Omental fat pad (tissue), 4 donors: ENCODE measurements at places on chromosomes 5 and 9. TPM values are rescaled to one million over a fixed set of nuclear protein-coding genes. Genes with fewer than 3 reads are reported as not detected.

DNA sequence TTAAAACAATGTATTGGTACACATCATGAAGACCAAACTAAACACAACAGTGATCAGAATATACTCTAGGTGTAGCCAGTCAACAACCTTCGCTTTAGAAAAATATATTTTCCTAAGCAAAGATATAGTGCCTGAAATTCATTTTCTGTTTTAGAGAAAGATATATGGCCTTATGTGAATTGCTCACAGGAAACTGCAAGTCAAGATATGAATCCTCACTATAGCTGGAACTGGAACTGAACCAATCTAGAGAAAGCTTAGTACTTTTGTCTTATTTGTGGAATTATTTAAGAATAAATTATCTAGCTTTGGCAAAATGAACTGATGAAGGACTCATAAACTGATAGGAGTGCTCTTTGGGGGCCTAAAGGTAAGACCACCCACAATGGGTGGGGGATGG is 27.3 kb downstream of the GZMK start:
- DNase-seq, result no peak

DNA sequence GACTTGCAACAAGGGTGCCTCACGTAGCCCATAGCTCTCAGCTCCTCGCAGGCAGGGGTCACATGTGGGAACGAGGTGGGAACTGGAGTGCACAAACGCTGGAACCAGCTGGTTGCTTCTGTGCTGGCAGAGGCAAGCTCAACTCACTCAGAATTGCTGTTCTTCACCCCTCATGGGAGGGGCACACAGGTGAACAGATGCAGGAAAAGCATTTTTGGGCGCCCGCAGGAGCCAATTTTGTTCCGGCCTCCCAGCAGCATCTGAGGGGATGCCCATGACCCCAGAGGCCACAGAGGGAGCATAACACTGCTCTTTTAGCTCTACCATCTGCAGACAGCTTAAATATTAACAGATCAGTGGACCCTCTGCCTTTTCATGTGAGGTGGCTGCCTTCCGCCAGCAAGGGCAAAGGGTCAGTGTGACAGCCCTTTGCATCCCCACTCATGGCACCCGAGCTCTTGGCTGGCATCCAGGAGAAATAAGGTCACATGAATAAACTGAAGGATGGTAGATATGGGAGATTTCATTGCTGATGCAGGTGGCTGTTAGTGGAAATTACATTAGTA is 196.2 kb downstream of the SLCO4C1 start:
- no peak for DNase-seq

- no peak for DNase-seq
Observed at GRCh38 chr5:8949908-8950307, 596.0 kb downstream of the SEMA5A start.

DNA sequence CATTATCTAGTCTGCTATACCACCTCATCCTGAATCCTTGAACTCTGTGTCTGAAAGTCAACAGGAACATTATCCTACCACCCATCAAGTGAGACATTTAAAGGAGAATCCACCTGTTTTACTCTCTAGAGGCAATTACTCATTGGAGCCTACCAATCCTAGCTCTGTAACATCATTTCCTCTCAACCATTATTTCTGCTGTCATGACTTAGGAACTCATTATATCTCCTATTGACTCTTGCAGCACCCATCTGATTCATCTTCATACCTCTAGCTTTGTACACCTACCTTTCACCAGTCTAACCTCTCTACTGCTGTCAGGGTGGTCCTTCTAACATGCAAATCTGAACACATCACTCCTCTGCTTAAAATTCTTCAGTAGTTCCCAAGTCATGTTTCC is 481.5 kb downstream of the NFIB start:
- no peak for DNase-seq

- no peak for DNase-seq
Observed at GRCh38 chr5:67063791-67064190, 132.8 kb downstream of the CD180 start.

DNA sequence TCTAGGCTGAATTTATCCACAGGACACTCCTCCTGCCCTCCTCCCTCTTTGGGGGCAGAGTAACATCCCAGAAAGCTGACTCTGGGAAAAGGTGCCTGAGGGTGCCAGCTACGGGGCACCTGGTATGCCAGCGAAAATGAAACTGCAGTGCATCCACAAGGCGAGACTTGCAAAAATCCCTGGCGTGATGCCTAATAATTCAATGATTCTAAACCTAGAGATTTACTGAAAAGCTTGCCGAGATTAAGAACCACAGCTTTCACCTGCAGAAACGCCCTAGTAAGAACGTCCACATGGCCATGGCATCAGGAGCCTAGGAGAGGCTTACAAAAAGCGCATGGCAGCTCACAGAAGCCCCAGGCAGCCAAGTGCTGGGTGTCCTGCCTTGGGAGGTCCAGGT is 20.9 kb downstream of the CCNJL start:
- no peak for DNase-seq

DNA sequence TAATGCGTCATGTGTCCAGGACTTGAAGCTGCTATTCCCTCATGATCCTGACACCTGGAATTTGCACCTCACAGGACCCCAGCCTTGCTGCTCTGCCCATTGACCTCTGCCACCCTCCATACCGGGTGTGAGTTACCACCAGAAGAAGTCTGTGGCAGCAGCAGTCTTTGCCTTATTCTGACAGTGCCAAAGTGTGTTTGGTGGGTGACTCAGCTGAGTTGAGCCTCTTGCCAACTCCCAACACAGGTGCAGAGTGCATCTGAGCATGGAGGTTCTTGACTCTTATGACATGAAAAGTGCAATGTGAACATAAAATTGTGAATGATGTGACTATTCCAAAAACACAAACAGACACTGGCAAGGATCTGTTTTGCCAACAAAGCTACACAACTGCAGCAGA is 1166.5 kb upstream of the CDH18 start:
- no peak for DNase-seq

DNA sequence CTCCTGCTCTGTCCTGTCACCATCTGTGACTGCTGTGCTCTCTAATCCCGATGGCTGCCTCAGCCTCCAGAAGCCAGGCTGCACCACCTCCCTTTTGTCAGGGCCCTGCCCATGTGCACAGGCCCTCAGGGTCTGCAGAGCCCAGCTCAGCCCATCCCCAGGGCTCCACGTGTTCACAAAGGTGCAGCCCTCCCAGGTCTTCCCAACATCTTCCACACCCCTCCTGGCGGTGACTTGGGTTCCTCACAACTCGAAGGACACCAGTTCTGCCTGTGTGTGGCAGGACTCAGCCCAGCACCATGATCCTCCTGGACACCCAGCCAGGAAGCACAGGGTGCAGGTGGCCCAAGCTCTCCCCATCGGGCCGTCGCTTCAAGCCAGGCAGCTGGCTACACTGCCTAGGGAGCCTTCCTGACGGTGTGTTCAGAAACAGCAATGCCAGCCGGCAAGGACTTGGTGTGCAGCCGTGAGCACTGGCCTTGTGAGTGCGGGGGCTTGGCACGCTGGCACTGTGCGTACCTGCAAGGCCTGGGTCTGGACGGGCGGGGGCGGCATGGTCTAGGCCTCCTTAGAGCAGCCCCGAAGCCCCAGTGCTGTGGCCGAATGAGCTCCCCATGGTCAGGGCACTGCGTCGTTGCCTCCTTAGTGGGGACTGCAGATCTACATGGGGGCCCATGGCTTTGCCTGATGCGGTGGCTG is 96.1 kb downstream of the MRPL36 start:
- DNase-seq, result no peak

GRCh38 chr5:154967421-154968024 is 26.6 kb downstream of the MRPL22 start:
- no peak for DNase-seq

- DNase-seq, result no peak
Observed at GRCh38 chr9:79883073-79883645, 311.4 kb downstream of the TLE4 start.

DNA sequence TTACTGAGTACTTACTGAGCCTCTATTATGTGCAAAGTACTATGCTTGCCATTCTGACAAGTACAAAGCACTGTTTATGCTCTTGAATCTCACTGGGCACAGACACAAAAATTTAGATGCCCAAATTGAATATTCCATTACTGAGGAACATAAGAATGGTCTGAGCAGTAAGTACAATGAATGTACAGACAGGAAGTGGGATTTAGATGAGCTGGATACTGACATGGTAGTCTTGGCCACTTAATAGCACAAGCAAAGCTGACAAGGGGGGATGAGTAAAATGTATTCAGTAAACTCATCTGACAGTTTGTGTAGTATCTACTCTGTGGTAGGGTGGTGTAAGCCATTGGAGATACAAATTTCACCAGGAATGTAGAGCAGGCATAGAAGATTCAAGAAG is 132.4 kb downstream of the EFNA5 start:
- DNase-seq, result no peak

DNA sequence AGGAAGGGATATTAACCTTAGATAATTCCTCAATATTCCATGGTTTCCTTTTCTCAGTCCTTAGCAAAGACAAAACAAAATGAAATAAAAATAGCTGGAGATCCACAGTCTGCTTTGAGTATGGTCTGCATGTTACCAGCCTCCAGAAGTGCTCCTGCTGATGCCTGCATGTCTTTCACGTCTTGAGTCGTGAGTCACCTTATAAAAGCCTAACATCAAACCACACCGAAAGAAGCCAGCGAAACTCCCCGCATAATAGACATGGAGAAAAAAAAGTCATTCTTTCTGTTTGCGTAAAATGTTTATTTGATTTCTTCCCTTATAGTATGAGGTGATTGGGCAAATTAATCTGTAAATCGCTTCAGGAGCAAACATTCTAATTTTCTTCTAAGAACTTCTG is 380.5 kb downstream of the SLCO4C1 start:
- DNase-seq, result no peak

DNA sequence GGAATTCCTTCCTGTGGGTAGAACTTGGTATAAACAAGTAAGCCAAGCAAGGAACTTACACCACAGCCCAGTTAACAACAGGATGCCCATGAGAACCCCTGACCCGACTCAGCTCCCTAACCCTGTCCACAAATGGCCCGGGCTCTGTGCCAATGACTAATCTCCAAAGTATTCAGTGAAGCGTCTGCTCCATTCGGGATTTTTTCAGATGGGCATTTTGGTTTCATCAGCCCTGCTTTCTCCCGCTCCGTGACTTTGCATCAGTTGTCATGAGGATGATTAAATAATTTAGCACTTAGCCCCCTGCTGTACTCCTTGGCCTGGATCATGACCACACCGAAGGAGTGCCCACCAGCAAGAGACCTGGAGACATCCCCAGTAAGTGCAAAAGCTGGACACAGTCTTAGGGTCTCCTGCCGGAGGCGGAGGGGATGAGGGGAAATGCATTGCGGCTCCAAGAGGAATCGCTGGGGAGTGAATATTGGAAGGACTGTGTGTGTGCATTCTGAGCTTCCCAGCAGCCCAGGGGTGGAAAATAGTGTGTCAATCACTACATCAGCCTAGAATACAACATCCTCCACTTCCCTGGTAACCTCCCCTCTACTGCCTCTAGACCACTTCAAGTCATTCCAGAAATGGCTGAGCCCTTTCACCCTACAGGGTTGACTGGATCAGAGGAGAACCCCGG is 41.4 kb upstream of the DNAH5 start:
- no peak for DNase-seq

GRCh38 chr9:134944916-134945315 is 27.2 kb upstream of the FCN1 start:
- DNase-seq, result no peak

GRCh38 chr5:34496260-34496691 is 159.9 kb upstream of the RAI14 start:
- DNase-seq, result no peak

GRCh38 chr9:22208846-22209585 is 199.9 kb upstream of the CDKN2B start:
- DNase-seq, result no peak

- no peak for DNase-seq
Observed at GRCh38 chr5:95709967-95710650, 21.0 kb upstream of the RHOBTB3 start.

DNA sequence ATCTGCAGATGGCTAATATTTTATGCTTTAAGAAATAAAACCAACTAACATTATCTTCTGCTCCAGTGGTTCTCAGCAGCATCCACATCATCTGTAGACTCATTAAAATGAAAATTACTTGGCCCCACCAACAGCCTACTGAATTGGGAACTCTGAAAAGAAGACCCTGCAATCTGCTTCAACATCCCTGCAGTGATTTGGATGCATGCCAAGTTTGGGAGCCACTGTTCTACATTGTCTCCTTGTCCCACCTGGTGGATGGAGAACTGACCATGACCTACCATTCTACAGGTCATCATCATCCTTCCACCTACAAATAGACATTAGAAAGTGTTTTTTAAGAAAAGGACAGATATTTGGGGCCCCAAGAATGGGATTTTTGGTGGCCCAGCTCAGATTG is 71.1 kb downstream of the ACER2 start:
- DNase-seq, result no peak

GRCh38 chr5:82765765-82766164 is 311.4 kb downstream of the TMEM167A start:
- DNase-seq, result no peak

GRCh38 chr9:73845539-73845938 is 651.6 kb upstream of the RORB start:
- no peak for DNase-seq

DNA sequence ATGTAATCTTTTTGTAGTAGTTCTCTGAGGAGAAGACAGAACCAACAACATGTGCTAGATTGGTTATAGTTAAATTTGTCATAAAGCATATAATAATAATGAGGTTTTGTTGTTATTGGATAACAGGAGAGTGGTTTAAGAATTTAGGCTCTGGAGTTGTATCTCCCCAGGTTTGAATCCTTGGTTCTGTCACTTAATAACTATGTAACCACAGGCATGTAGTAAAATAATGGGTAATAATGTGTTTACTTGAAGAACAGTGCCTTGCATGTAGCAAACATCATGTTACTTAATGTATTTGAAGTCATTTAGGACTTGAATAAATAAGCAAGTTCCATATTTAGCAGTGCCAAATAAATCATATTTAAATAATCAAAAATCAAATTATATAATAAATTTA is 55.8 kb downstream of the NSD1 start:
- no peak for DNase-seq

DNA sequence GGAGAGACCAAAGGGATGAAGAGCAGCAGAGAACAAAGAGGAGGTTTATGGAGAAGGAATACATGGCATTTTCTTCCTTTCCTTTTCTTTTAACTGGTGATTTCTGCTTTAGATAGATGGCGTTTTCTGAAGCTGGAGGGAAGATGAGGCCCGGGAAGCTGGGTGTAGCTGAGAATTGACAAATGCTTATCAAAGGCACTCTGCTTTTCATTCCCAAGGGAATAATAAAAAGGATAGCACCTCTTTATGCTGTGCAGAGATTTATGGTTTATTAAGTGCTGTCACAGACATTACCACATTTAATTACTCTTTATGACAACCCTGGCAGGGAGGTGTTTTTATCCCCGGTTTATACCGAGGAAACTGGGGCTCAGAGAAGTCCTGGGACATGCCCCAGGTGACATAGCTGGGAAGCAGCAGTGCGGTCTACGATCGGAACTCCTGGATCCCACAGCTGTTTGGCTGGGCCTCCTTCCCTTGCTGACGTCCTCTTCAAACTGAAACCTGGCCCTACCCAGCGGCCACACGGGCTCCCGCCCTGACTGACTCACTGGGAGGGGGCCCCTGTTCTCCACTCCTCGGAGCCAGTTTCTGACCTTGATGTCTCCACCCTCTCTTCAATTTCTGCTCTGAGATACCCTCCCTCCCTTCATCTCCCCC is 8.2 kb upstream of the EPB41L4B start:
- DNase-seq, result no peak

GRCh38 chr5:122076669-122077365 is 1.2 kb downstream of the LOX start:
- DNase-seq, result peak; percentile 80

The IL7R gene
- total RNA-seq, result 23.8 TPM

The FBN2 gene
- 0.95 TPM for total RNA-seq

The PCDHA10 gene
- 2.3 TPM for total RNA-seq

The PCSK1 gene
- 1.7 TPM for total RNA-seq

The DDX4 gene
- total RNA-seq, result not detected

The SNCAIP gene
- 11.5 TPM for total RNA-seq

The TEX10 gene
- total RNA-seq, result 51.0 TPM
